ENCODE measurements at places on chromosomes 12 and 14. TPM values are rescaled to one million over a fixed set of nuclear protein-coding genes. Genes with fewer than 3 reads are reported as not detected.

VPS37B gene
- total RNA-seq, result 6.7 TPM

GRCh38 chr12:16603260-16603915, 2.6 kb downstream of the LMO3 start:
- DNase-seq, result no peak

SYCP3 gene
- not detected for total RNA-seq

- no peak for DNase-seq
These were observed 243.2 kb downstream of the SPTSSA start for GRCh38 chr14:34218881-34219280.

DNA sequence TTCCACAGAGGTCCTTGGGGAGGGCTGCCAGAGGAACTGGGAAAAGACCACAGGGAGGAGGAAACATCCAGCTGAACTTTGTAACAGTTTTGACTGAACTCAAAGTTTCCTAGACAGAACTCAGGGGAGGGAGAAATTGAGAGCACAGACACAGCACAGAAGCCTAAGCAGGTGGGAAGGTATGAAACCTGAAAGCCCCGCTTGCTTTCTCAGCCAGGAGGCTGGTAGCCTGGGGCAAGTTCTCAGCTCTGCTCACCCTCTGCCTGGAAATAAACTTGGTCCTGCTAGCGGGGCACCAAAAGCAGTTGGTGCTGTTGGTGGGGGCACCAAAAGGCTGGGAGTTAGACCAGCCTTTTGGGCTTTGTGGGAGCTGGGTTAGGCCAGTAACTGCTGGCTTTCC, 25.9 kb upstream of the OR4E1 start:
- no peak for DNase-seq

DNA sequence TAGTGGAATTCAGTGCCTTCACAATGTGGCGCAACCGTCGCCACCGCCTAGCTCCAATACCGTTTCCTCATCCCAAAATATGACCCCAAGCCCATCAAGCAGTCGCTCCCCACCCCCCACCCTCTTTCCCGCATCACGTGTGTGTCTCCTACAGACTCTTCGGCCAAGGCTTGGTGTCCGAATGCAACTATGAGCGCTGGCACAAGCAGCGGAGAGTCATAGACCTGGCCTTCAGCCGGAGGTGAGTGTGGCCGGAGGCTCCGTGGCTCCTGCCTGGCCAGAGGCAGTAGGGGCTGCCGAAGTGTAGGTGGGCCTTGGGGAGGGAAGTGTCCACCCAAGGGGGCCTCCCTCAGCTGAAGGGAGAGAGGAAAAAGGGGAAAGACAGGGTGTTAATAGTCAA, 15.8 kb downstream of the CYP46A1 start:
- DNase-seq, result peak; percentile 29

GRCh38 chr14:99654235-99654985, 9.5 kb downstream of the HHIPL1 start:
- DNase-seq, result no peak

DNA sequence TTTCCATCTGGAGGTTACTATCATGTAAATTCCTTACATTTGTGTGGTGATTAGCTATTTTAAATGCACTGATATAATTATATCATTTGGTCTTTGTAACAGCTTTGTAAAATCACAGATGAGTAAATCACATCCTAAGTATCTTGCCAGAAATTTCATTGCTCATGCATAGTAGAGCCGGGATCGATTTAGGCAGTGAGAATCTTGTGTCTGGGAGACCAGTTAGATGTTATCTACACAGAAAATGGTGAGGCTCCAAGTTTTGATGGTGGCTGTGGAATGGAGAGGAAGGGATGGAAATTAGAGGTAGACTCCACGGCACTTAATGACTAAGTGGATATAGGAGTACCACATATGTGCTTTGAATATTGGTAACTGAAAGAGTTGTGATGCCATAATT, 156.3 kb downstream of the MSRB3 start:
- no peak for DNase-seq

IL26 gene
- not detected for total RNA-seq

CCDC184 gene
- total RNA-seq, result 0.46 TPM

DNA sequence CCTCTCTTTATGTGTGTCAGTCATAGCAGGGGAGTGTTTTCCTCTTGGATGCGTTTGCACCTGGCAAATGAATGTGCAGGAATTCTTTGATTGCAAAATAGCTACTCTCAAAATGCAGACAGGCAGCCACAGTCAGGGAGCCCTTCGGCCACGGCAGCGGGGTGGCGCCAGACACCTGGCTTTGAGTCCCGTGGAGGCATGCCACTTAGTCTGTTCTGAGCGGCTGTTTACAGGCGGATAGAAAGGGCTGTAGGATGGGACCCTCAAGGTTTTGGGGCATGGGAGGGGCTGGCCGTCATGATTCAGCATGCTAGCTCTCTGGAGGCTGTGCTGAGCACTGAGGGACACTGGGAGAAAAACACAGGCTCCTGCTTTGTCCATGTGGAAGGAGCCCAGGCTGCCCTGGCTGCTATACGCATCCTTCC, 117.1 kb downstream of the SLC25A47 start:
- DNase-seq, result peak; percentile 85

DNA sequence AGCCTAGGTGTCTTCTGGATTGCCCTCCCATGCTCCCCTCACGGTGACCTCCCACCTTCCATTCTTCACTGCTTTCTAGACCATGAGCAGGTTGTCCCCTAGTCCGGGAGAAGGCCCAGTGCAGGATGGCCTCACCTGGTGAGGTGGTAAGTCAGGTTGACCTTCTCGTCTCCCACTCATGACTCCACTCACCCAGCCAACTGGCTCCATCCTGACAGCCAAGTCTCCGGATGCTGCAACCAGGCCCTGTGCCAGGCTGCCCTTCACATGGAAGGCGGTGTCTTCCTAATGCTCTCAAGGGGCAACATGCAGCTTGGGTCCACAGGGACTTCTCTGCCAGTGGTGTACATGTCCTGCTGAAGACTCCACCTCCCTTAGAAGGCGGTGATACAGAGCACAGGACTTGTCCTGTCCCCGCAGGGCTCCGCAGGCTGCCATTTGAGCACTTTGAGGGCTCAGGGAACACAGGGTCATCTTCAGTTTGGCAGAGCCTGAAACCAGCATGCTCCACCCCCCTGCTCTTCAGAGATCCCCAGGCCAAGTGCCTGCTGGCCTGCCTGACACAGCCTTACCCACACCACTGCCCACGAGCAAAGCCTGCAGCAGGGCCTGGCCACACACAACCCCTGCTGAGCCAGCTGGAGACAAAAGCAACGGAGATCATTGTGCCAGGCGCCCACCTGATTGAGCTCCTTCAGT, 25.4 kb downstream of the BATF start:
- no peak for DNase-seq

PPTC7 gene
- 6.3 TPM for total RNA-seq
